ENCODE measurements at places on chromosomes 16 and 17.

GRCh38 chr17:17506893-17507464 lies 10.8 kb upstream of the RASD1 start:
- DNase-seq = no peak

DNA sequence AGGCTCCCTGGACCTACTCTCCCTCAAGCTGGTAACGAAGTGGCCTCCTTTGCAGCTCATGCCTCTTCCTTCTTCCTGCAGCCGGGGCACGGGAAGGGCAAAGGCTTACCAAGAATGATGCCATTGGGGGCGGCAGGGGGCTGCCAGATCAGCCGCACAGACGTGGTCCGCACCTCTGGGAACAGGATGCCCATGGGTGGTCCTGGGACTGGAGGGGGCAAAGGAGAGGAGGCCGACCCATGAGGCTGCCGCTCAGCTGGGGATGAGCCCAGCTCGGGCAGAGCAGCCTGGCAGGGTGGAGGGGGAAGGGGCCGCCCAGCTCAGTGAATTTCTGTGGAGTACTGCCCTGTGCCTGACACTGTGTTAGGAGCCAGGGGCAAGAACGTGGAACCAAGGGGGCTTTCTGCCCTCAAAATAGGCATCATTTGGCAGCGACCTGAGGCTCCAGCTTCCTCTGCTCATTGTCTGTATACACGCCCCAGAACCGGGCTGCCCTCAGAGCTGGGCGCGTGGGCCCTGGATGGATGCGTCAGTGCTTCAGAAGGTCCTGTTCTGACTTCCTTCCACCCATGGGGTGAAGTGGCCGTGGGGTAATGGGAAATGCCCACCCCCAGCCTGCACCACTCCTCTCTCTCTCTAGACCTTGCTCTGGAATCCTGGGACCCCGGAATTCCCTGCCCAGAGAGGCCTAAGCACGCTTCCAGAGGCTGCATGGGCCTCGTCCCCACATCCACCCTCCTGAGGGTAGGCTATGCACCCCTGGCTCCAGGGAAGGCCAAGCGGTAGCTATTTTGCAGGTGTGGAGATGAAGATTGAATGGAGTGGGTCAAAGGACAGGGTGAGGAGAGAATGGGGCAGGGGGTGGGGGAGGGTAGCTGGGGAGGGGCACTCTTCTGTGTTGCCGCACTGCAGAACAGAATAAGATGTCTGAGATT lies 79.8 kb upstream of the CDC42EP4 start:
- no peak for DNase-seq

DNA sequence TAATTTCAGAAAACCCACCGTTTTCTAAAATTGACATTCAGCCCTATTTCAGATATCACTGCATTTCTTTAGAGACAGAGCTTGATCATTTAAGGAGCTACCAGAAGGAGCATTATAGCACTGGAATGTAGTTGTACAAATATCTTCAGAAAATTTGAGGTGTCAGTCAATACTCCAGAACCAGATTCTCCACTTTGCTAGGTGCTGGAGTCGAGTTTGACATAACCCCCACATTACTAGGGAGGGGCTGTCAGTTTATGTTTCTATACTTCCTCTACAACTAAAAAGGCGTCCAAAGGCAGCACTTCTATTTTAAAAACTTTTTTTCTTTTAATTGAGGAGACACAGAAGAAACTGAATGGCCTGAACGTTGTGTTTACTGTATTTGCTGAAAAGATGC lies 892 bp upstream of the KIAA0513 start:
- no peak for DNase-seq

DNA sequence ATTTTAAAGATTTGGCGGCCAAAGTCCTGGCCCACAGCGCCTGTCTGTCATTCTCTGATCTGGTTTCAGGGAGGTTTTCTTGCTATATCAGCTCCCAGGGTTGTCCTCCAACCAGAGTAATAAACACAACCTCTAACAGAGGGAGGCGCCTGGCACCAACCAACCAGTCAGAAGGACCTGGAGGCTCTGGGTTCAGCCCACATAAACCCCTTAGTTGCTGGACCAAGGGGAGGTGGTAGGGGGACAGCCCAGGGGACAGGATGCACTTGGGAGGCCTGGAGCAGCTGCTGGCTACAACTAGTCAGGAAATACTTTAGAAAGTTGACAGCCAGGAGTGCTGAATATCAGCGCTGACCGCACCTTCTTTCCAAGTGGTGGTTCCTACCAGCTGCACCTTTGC lies 41.7 kb upstream of the CDRT4 start:
- no peak for DNase-seq

GRCh38 chr17:19752216-19753050 lies 4.3 kb upstream of the ALDH3A1 start:
- DNase-seq = no peak

- no peak for DNase-seq
Measured at GRCh38 chr17:82219753-82220709, 7.4 kb upstream of the CCDC57 start.

- peak; percentile 8 for DNase-seq
Measured at GRCh38 chr16:48383877-48384519, 1.2 kb downstream of the SIAH1 start.

GRCh38 chr17:57593739-57594462 lies 151.2 kb downstream of the CCDC182 start:
- no peak for DNase-seq

- no peak for DNase-seq
Measured at GRCh38 chr16:30867747-30868146, 26.1 kb downstream of the BCL7C start.

- no peak for DNase-seq
Measured at GRCh38 chr17:35543856-35544255, 6.4 kb upstream of the SLFN12L start.

DNA sequence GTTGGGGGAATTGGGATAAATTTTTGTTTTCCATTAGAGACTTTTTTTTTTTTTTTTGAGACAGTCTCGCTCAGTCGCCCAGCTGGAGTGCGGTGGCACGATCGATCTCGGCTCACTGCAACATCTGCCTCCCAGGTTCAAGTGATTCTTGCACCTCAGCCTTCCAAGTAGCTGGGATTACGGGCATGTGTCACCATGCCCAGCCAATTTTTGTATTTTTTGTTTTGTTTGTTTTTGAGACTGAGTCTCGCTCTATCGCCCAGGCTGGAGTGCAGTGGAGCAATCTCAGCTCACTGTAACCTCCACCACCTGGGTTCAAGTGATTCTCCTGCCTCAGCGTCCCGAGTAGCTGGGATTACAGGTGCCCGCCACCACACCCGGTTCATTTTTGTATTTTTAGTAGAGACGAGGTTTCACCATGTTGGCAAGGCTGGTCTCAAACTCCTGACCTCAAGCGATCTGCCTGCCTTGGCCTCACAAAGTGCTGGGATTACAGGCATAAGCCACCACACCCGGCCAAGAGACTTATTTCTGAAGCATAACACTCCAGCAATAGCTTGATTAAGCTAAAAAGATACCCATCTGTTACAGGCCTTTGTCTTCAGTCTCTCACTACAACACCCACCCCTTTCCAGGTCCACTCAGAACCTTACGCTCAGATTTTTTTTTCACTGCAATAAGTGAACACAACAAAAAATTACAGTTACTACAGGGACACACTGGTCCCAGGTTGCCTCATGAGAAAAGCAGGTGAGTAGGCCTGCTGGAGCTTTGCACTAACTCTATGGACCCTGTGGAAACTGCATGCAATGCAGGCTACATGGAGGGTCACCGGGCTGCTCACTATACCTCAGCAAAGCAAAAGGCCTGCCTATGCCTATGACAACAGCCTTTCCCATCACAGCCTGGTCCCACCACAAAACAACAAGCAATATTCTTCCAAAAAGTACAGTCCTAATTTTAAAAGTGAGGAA lies 34.6 kb downstream of the KANSL1 start:
- no peak for DNase-seq

GRCh38 chr17:9206741-9207332 lies 185.5 kb downstream of the NTN1 start:
- DNase-seq = no peak

- DNase-seq = no peak
Measured at GRCh38 chr17:10744501-10745000, 14.7 kb upstream of the TMEM220 start.

GRCh38 chr16:10601444-10602408 lies 21.3 kb upstream of the EMP2 start:
- DNase-seq = no peak

DNA sequence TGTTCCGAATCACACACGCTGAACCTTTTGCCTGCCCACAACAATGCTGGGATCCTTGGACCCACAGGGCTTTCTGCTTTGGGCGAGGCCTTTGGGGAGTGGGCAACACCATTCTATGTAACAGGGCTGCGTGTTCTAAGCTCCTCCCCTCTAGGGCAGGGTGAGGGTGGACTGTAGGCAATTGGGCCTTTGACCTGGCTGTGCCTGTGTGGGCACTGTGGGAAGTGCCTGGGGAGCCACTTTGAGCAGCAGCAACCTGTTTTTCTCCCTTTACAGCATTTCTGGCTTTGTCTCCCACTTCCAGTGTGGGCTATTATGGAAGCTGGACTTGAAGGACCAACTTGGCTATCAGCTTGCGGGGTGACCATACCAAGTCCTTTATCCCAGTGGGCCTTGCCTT lies 128.9 kb upstream of the WSCD1 start:
- DNase-seq = no peak

- DNase-seq = no peak
Measured at GRCh38 chr16:22174642-22175041, 12.3 kb downstream of the SDR42E2 start.

DNA sequence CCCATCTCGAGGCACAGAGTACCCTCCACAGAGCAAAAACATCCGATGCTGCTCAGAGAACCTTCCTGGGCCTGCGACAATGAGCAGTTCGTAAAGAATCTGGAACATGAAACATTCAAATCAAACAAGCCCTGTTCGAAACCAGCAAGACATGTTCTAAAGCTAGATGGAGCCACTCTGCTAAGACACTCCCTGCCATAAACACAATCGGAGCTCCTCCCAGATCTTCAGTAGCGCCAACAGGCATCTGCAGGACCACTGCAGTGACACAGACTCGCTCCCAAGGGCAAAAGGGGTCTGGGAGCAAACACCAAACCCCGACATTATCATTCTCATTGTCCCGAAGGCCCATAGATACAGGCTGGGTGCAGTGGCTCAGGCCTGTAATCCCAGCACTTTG lies 108.7 kb downstream of the ZFHX3 start:
- no peak for DNase-seq

- DNase-seq = no peak
Measured at GRCh38 chr16:549544-550263, 10.5 kb upstream of the PRR35 start.

DNA sequence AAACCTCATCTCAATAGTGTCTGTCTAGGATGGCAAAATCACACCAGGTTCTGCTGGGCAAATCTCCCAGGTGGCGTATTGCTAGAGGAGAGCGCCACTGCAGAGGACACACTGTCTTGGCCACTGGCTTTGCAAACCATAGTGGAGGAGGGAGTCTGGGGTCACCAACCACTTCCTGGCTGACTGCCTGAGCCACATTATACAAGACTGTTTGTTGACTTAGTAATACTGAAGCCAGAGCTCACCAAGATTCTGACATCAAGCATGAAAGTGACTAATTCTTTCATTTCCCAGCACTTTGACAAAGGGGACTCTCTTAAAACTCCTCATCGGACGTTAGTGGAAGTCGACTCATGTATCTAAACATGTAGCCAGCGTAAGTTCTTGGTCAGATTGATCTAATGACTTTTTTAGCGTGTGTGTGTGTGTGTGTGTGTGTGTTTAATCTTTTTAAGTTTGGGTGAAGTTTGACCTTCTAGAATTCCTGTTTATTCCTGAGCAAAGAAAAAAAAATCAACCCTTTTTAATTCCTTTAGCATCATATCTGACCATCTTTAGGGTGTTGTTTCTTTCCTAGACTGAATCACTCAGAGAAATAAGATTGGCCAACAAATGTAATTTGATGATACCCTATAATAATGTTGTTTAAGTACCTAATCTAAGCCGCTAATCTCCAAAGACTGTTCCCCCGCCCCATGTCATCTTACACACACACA lies 13.7 kb downstream of the PITPNC1 start:
- peak; percentile 70 for DNase-seq

GRCh38 chr16:77344341-77344740 lies 90.5 kb downstream of the ADAMTS18 start:
- DNase-seq = no peak

DNA sequence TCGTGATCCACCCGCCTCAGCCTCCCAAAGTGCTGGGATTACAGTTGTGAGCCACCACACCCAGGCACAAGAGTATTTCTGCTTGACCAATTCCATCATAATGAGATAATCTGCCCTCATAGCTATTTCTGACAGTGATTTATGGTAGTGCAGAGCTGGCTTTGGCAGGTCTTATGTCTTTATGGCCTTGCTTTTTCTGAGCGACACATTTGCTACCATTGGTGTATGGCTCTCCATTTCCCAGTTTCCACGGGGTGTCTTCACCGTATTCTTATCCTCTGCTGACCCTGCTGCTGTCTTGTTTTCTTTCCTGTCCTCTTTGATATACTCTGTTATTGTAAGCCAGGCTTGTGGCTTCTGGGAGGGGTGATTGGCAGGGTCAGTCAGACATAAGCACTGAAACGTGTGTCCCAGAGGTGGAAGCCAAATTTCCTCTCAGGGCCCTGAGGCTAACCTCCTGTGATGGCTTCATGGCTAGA lies 161.1 kb upstream of the TBX2 start:
- DNase-seq = no peak

DNA sequence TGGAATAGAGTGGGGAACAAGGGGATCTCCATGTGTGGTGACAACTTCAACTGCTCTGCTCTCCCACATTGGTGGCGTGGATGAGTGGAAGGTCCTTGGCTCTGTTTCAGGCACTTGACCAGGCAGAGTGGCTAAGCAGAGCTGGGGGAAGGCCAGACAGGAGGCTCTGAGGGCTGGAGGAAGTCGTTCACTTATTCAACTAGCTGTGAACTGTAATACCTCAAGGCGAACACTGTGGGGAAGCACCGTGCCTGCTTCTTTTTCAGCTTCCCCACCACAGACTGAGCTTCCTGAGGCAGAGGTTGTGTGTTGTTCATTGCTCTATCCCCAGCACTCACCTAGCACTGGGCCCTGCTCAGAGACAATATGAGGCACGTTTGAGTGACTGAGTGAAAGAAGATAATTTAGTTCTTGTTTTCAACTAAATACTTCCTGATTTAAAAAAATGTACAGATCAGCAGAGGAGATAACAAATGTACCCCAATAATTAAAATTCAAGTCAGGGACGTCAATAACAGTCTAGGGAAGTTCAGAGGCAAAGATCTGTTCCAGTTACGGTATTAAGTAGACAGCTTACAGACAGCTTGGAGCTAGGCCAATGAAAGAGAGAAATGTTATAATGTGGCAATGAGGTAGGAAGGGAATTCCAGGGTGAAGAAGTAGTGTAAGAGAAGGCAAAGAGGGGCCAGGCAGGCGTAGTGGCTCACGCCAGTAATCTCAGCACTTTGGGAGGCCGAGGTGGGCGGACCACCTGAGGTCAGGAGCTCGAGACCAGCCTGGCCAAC lies 34.7 kb downstream of the MYO18A start:
- DNase-seq = peak; percentile 64

GRCh38 chr17:56896968-56897359 lies 16.9 kb downstream of the TRIM25 start:
- no peak for DNase-seq

- DNase-seq = no peak
Measured at GRCh38 chr17:41301204-41301790, 1.4 kb downstream of the KRTAP29-1 start.

- no peak for DNase-seq
Measured at GRCh38 chr16:88768071-88768783, 16.8 kb downstream of the PIEZO1 start.

- peak; percentile 19 for DNase-seq
Measured at GRCh38 chr17:1087381-1088241, 90.7 kb downstream of the TIMM22 start.

- no peak for DNase-seq
Measured at GRCh38 chr17:307741-308507, 44.7 kb downstream of the RPH3AL start.

Measured in activated CD4-positive, alpha-beta T cell treated with anti-CD3 and anti-CD28 coated beads, Interleukin-2, amount 50 U/mL, for 48 hours (primary cell).